ENCODE measurements at places on chromosomes 12 and 14. TPM values are rescaled to one million over a fixed set of nuclear protein-coding genes. Genes with fewer than 3 reads are reported as not detected.

DNA sequence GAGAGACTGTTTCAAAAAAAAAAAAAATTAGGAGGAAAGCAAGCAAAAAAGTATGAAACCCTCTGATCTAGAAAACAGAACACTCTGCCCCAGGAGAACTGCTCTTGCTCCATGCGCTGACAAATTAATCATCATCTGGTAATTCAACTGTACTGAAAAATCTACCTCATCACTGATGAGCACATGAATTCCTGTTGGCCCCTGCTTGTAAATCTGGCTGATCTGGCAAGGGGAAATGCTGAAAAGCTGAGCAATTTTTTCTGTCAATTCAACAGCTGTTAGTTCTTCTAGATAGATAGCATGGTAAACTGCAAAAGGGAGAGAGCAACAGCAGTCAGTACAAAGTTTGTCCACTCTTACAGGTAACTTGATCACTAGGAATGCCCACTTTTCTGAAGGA lies 15.2 kb upstream of the CSRNP2 start:
- DNase-seq: no peak

DNA sequence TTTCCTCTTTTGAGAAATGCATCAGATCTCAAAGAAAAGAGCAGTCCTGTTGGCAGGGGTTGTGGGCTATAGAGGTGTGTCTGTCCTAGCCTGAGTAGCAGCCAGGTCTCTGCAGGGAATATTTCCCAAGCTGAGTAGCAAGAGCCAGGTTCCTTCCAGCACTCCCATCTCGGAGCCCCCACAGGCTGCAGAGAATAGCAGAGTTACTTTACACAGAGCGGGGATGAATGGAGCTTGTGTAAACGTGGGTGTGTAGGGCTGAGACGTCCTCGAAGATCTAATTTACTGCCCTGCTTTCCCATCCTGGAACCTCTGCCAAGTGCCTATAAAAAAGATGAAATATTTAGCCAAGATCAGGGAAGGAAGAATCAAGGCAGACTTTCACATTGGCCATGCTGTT lies 156.6 kb downstream of the TSPAN9 start:
- no peak for DNase-seq

- no peak for DNase-seq
Observed at GRCh38 chr14:67517083-67517482, 16.0 kb upstream of the PLEKHH1 start.

The NOPCHAP1 gene
- 15.2 TPM for total RNA-seq

- DNase-seq: no peak
Observed at GRCh38 chr14:87013583-87013982, 979.4 kb downstream of the GALC start.

The GYS2 gene
- total RNA-seq: not detected

Data from activated CD8-positive, alpha-beta T cell treated with anti-CD3 and anti-CD28 coated beads, Interleukin-2, amount 10 ng/mL, durations not matched to agents 7 days and 5 days (primary cell).